ENCODE measurements at places on chromosomes 6 and 20. TPM values are rescaled to one million over a fixed set of nuclear protein-coding genes. Genes with fewer than 3 reads are reported as not detected.

TTLL9 gene
- total RNA-seq: 0.16 TPM

SSTR4 gene
- total RNA-seq: not detected

NRSN1 gene
- not detected for total RNA-seq

TNFRSF6B gene
- total RNA-seq: 28.5 TPM

AVP gene
- total RNA-seq: not detected

BNIP5 gene
- total RNA-seq: not detected

TBPL1 gene
- total RNA-seq: 40.7 TPM

DACT2 gene
- not detected for total RNA-seq

TFAP2D gene
- total RNA-seq: not detected

SPTLC3 gene
- 1.0 TPM for total RNA-seq

WFDC12 gene
- total RNA-seq: not detected

CD24 gene
- total RNA-seq: 0.49 TPM

HACE1 gene
- total RNA-seq: 18.9 TPM

SNAP25 gene
- 0.25 TPM for total RNA-seq

KHDC1 gene
- total RNA-seq: 0.19 TPM

FRK gene
- under 0.01 TPM for total RNA-seq

TGIF2 gene
- total RNA-seq: 20.1 TPM

SOX18 gene
- 43.9 TPM for total RNA-seq

SCRT2 gene
- not detected for total RNA-seq

CCDC28A gene
- 16.2 TPM for total RNA-seq

RNF39 gene
- not detected for total RNA-seq

SALL4 gene
- total RNA-seq: 0.76 TPM

SPATA25 gene
- 0.49 TPM for total RNA-seq

ADGRF5 gene
- 276 TPM for total RNA-seq

TREML1 gene
- not detected for total RNA-seq

TMEM217 gene
- 6.8 TPM for total RNA-seq

PDE7B gene
- total RNA-seq: 33.6 TPM

MACROD2 gene
- total RNA-seq: 1.3 TPM

TRIM15 gene
- not detected for total RNA-seq

BANF2 gene
- not detected for total RNA-seq

LAMA2 gene
- total RNA-seq: 1.2 TPM

CRIP3 gene
- total RNA-seq: not detected

CNBD2 gene
- total RNA-seq: 3.4 TPM

EDN3 gene
- total RNA-seq: not detected

CALHM6 gene
- 1.3 TPM for total RNA-seq

ANKRD66 gene
- total RNA-seq: not detected

Data from bladder microvascular endothelial cell (primary cell).